ENCODE measurements at places on chromosomes 4 and X. TPM values are rescaled to one million over a fixed set of nuclear protein-coding genes. Genes with fewer than 3 reads are reported as not detected.

The MND1 gene
- total RNA-seq: 46.9 TPM

The DGAT2L6 gene
- total RNA-seq: not detected

The SERPINA7 gene
- not detected for total RNA-seq

- DNase-seq: no peak
These were observed 1240.2 kb downstream of the FAM133A start for GRCh38 chrX:94914235-94914634.

- DNase-seq: no peak
These were observed 45.8 kb upstream of the PITX2 start for GRCh38 chr4:110668463-110669235.

DNA sequence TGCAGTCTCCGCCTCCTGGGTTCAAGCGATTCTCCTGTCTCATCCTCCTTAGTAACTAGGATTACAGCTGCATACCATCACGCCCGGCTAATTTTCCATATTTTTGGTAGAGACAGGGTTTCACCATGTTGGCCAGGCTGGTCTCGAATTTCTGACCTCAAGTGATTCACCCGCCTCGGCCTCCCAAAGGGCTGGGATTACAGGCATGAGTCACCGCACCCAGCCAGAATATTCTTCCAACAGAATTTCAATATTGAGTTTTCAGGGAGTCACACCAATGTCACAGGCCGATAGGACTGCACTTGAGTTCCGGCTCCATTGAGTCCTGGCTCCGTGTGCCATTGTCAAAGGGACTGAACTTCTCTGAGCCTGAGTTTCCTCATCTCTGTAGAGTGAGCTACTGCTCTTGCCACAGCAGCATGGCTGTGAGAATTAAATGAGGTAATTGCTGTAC is 82.9 kb downstream of the CLCN4 start:
- no peak for DNase-seq

GRCh38 chr4:149933883-149934282 is 118.2 kb upstream of the IQCM start:
- DNase-seq: no peak
